Activated T-cell treated with anti-CD3 and anti-CD28 coated beads for 1 hour (primary cell): ENCODE measurements at places on chromosomes 16 and 17.

GRCh38 chr17:43757171-43757660, 1.4 kb downstream of the SOST start:
- DNase-seq: no peak

GRCh38 chr17:76039121-76039520, 12.0 kb upstream of the EVPL start:
- DNase-seq: no peak

GRCh38 chr16:8645141-8645521, 23.6 kb downstream of the METTL22 start:
- DNase-seq: no peak

- DNase-seq: no peak
Measured at GRCh38 chr17:77349976-77350830, 209.4 kb downstream of the SEC14L1 start.

GRCh38 chr17:77227461-77228240, 86.9 kb downstream of the SEC14L1 start:
- DNase-seq: no peak

GRCh38 chr17:78817123-78817522, 23.5 kb downstream of the USP36 start:
- no peak for DNase-seq

GRCh38 chr17:79623786-79624717, 13.2 kb upstream of the RBFOX3 start:
- no peak for DNase-seq

DNA sequence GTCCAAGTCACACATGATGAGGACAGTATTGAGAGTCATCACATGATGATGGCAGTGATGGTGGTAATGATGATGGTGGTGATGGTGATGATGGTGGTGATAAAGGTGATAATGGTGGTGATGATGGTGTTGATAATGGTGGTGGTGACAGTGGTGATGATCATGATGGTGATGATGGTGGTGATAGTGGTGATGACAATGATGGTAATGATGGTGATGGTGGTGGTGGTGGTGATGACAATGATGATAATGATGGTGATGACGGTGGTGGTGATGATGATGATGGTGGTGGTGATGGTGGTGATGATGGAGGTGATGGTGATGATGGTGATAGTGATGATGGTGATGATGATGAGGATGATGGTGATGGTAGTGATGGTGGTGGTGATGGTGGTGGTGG, 190.2 kb upstream of the ZNF469 start:
- DNase-seq: no peak

DNA sequence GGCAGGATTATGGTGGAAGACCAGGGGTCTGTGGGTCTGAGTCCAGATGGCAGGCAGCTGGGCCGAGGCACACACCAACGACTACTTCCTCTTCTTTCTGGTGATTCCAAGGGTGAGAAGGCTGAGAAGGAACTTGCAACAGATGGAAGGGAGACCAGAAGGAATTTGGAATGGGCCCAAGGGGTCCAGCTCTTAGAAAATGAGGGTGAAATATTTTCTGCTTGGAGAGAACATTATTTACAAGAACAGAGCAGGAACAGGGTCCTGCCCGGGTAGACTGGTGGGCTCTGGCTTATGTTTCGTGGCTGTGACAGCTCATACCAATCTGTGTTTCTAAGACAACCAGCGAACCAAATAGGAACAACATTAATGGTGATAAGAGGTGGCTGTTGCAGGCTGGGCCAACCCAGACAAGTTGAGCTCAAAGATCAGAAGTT, 36.6 kb downstream of the CCDC42 start:
- no peak for DNase-seq

DNA sequence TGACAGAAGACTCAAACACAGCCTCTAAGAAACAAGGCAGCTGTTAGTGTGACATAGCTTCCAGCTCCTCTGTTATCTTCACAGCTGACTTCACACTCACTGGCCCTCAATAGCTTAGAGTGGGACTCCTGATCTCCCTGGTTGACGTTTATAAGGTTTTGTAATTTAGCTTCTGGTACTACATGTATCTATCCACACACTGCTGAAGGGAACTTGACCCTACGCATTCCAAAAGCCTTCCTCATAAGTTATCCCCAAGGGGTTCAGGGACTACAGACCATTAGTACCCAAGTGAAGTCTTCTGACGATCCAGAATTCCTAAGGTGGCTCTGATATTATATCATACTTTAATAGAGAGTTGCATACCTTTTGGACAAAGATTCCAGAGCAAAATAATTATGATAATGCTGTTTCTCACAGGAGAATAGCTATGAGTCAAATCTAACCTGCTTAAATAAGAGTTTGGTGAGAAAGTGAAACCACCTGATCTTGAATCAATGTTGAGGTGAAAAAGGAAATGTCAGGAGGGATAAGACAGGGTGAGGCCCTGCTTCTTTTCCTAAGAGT, 14.5 kb downstream of the ACACA start:
- no peak for DNase-seq

- DNase-seq: no peak
Measured at GRCh38 chr16:20826039-20826566, 19.8 kb downstream of the REXO5 start.

GRCh38 chr17:2814481-2815341, 18.5 kb downstream of the RAP1GAP2 start:
- peak; percentile 82 for DNase-seq

DNA sequence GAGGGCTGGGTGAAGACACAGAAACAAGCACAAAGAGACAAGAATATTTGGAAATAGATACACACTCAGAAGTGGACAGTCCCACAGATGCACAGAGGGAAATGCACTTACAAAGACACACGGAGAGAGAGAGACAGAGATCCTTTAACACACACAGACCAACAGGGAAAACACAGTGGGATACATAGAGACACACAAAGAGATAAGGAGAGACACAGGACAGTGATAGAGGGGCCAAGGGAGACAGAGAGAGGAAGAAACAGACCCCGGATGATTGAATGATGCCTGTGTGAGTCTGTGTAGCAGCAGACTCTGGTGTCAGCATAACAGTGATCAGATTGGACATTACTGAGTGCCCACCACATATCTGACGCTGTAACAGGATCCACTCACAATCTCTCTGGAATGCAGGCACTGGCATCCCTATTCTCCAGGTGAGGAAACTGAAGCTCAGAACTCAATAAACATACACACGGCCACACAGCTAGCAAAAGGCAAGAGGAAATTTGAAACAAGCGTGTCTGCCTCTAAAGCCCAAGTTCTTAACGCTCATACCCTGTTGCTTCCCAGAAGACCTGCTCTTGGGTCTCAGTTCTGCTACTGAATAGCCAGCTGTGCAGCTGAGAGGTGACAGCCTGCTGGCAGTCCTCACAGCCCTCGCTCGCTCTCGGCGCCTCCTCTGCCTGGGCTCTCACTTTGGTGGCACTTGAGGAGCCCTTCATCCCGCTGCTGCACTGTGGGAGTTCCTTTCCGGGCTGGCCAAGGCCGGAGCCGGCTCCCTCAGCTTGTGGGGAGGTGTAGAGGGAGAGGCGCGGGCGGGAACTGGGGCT, 186.3 kb upstream of the NLRP1 start:
- no peak for DNase-seq

DNA sequence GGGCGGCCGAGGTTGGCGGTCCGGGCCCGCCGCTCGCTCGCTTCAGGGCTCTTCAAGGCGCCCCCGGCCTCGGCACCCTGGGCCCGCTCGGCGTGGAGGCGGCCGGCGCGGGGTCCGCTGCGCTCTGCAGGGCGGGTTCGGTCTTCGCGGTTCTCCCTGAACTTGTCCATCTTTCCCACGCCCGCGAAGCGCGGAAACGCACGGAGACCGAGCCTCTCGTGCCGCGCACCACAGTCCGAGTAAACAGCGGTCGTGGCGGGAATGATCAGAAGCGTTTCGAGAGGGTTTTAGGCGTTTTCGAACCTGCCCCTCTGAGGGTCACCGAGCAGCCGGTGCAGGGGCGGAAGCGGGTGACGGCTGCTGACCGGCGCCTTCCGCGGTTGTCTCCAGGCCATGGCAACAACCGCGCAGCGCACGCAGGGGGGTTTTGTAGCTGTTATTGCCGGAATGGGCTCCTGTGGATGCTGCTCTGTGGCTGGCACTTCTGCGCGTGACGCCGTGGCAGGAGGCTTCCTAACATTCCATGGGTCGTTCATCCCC, 414 bp downstream of the NARF start:
- no peak for DNase-seq

- DNase-seq: no peak
Measured at GRCh38 chr16:67091906-67092566, 17.7 kb upstream of the PHAF1 start.

GRCh38 chr16:54846766-54847165, 83.9 kb upstream of the IRX5 start:
- no peak for DNase-seq

DNA sequence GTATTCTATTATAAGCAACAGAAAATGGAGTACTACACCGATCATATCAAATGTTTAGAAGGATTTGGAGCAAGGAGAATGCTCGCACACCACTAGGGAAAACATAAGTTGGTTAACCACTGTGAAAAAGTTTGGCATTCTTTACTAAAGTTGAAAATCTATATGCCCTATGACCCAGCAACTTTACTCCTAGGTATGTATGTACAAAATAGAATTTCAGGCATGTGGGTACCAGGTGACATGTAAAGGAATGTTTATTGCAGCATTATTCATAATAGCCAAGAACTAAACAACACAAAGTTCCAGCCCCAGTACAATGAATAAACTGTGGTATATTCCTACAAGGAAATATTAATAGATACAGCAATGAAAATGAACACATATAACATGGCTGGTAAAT, 5.8 kb upstream of the HBZ start:
- no peak for DNase-seq

DNA sequence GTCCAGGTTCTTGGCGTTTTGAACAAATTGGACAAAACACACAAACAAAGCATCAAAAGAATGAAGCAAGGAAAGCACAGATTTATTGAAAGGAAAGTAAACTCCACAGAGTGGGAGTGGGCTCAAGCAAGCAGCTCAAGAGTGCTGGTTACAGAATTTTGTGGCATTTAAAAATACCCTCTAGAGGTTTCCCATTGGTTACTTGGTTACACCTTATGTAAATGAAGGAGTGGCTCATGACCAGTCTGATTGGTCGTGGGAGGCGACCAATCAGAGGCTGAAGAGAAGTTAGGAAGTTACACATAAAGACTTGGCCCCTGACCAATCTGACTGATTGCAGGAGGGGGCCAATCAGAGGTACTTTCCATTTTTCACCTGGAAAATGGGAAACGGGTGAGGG, 1373.8 kb upstream of the GOT2 start:
- no peak for DNase-seq

GRCh38 chr16:2091547-2092255, 43.9 kb downstream of the TSC2 start:
- DNase-seq: no peak

DNA sequence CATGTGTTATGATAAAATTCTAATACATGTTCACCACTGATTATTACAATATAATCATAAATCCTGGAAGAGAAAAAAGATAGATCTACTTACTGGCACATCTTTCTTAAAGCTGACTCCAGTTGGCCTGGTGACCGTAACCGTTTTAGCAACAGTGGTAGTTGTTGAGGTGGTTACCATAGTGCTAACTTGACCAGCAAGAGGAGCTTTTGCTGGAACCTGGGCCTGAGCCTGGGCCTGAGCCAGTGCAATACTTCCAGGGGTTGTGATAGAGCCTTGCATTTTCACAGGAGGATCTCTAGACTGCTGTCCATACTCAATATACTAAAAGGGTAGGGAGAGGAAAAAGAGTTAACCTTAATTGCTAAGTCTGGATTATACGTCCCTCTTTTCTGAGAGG, 36.2 kb downstream of the SETD6 start:
- DNase-seq: no peak

DNA sequence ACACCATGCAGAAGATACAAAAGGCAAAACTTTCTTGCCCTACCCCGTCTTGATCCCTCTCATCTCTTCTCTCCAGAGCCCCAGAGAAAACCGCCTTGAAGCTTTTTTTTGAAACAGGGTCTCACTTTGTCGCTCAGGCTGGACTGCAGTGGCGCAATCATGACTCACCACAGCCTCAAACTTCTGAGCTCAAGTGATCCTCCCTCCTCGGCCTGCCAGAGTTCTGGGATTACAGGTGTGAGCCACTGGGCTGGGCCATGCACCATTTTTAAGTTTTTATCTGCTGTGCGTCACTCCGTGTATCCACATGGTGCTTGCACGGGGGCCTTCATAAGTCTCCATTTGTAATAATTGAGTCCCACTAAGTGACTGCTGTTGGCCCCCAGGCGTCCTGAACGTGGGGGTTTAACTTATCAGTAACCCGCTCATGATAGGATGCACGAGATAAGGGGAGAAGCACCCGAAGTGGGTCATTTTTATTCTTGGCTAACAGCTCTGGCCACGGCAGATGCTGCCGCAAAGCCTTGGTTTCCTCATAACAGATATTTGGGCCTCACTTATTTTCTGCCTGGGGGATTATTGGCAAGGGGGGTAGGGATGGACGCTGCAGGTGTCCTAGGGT, 8.6 kb downstream of the DNAH17 start:
- no peak for DNase-seq

DNA sequence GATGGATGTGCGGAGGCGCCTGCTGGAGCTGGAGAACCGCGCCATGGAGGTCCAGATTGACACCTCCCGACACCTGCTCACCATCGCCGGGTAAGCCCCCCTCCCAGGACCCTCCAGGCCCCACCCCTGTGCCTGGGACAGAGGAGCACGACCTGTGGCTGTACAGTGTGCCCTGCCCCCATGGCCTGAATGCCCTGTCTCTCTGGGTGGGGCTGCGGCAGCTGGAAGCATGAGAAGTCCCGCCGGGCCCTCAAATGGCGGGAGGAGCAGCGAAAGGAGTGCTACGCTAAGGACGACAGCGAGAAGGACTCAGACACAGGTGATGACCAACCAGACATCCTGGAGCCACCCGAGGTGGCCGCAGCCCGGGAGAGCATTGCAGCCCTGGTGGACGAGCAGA, 11.2 kb downstream of the BTBD17 start:
- no peak for DNase-seq

GRCh38 chr17:50931144-50931908, 65.2 kb upstream of the TOB1 start:
- DNase-seq: peak; percentile 26

- DNase-seq: no peak
Measured at GRCh38 chr17:79615446-79615845, 4.6 kb upstream of the RBFOX3 start.

GRCh38 chr17:49913226-49914095, 55.5 kb upstream of the DLX4 start:
- DNase-seq: no peak

DNA sequence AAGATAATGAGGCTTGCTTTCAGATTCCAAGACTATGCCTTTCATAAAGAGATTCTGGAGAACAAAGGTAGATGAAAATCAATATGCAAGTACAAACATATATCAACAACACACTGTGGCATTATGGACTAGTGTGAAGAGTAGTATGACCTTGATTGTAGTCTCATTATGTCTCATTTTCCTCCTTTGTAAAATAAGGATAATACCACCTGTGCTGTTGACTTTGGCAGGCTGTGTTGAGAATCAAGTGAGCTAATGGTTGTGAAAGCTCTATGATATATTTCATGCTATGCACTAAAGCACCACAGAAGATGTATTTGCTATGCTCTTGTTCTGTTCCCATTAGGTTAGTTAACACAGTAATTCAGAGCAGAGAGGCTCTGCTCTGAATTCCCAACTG, 78.5 kb upstream of the NACA2 start:
- DNase-seq: no peak

- peak; percentile 25 for DNase-seq
Measured at GRCh38 chr17:2724784-2725164, 13.2 kb upstream of the CLUH start.

- DNase-seq: no peak
Measured at GRCh38 chr16:67104845-67105244, 4.9 kb upstream of the PHAF1 start.
